ENCODE measurements at places on chromosomes 7 and 10.

GRCh38 chr7:80218723-80219122 is 84.1 kb downstream of the GNAI1 start:
- DNase-seq: no peak

DNA sequence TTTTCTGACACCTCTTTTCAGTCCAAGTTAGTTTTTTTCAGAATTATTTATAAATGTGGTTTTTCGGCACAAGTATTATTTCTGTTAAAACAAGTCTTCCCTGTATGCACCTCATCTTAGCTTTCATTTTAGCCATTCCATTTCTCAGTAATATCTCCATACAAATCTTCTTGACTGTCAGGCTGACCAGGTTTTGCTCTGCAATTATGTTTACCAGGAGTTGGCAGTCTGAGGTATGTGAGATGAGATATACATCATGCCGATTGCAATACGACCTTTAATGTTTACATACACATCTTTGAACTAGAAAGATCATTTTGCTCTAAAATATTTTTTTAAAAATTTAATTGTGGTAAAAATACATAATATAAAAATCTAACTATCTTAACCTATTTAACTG is 209.8 kb downstream of the GPR158 start:
- no peak for DNase-seq

DNA sequence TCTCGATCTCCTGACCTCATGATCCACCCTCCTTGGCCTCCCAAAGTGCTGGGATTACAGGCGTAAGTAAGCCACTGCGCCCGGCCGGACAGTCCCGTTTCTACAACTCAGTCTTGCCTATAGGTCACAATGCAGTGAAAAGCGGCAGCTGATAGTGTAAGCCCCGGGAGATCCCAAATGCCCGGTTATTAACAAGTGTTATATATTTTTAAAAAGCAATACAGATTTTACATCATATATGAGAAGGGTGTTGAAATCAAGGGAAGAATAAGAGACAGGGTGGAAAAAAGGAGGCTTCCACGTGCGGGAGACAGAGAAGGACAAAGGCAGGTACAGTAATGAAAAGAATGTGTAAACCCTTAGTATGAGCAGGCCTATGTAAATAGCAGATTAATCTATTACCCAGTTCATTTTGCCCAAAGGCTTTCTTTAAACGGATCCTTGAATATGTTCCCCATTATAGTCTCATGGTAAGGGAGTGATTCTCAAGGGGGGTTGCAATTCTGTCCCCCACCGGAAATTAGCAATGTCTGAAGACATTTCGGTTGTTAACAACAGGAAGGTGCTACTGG is 170.8 kb downstream of the PDE1C start:
- no peak for DNase-seq

DNA sequence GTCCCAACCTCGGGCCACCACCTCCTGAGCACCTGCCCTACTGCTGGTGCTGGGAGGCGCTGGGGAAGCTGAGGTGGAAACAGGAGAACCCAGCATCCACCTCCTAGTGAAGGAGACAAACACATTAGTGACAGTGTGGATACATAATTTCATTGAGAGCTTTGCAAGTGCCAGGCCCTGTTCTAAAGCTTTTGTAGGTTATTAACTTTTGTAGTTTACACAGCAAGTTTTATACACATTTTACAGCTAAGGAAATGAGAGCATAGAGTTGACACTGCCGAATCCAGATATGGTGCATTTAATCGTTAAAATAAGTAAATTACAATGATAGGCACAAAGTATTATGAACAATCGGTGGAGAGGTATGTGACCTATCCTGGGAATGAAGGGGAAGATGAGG is 466.1 kb upstream of the C7orf33 start:
- no peak for DNase-seq

DNA sequence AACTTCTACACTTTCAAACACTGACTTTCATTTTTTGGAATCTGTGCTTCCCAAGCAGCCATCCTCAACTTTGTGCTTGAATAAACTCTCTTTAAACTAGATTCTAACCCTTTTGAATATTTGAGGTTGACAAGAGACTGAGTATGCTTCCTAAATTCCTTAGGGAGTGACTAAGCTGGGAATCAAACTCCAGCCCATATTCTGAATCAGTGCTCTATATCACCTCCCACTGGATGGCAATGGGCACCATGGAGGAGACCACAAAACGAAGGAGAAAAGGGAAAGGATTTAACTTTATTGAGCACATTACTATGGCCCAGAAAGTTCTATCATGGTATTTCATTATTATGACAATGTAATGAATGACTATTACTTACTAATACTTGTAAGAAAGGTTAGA is 17.2 kb upstream of the SLC26A4 start:
- DNase-seq: no peak

- DNase-seq: no peak
Observed at GRCh38 chr10:43734716-43735115, 86.0 kb upstream of the ZNF32 start.

DNA sequence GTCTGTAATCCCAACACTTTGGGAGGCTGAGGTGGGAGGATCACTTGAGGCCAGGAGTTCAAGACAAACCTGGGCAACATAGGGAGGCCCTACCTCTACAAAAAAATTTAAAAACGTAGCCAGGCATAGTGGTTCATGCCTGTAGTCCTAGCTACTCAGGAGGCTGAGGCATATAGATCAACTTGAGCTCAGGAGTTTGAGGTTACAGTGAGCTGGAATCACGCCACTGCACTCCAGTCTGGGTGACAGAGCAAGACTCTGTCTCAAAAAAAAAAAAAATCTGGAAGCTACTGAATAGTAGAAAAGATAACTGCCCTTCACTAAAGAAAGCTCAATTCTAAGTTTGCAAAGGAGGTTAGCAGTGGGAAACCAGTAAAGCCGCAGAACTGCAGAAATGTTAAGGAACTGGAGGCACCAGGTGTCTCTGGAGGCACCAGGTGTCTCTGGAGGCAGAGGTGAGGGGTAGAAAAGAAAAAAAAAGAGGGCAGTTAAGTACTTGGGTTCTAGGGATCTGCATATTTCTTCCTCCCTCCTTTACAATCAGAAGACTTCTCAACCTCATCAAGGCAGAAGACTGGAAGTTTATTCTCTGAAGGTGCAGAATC is 56.5 kb downstream of the RNLS start:
- DNase-seq: no peak

DNA sequence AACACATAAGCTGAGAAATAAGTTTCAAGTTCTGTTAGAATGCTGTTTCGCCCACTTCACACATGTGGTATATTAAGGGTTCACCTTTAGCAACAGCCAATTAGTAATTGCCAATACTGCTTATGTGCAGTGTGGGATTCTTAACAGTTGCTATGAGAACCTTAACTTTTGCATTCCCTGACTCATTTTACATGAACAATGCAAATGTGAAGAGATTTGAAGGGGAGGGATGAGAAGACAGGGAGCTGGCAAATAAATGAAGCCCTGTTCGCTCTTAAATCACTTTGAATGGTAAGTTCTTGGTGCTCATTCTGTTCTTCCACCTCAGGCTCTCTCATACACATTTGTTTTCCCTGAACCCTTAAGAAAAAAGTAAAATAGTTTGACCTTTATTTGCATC is 82.3 kb downstream of the LRRC4 start:
- DNase-seq: no peak

- peak; percentile 3 for DNase-seq
Observed at GRCh38 chr10:87750001-87750671, 67.9 kb downstream of the ATAD1 start.

DNA sequence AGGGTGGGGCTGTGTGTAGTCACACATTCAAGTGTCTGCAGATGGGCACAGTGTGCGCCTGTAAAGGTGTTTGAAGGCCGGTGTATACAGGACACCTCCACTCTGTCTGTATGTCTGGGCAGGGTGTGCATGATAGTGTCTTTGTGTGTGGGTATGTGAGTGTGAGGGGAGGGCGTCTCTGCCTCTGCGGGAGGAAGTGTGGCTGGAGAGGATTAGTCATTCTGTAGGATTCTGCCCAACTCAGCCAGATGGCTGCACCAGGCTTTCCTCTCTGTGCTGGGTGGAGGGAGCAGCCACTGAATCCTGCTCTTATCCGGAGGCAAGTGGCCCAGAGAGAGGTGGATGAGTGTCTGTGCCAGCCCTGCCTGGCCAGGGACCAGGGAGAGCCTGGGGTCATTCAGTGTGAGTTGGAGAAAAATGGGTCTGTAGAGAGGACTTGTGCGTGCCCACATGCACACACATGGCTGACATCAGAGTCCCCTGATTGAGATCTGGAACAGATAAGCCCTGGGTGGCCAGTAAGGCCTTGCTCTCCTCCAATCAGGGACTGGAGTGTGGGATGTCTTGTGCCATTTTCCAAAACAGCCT is 1.7 kb downstream of the SFXN3 start:
- peak; percentile 80 for DNase-seq

DNA sequence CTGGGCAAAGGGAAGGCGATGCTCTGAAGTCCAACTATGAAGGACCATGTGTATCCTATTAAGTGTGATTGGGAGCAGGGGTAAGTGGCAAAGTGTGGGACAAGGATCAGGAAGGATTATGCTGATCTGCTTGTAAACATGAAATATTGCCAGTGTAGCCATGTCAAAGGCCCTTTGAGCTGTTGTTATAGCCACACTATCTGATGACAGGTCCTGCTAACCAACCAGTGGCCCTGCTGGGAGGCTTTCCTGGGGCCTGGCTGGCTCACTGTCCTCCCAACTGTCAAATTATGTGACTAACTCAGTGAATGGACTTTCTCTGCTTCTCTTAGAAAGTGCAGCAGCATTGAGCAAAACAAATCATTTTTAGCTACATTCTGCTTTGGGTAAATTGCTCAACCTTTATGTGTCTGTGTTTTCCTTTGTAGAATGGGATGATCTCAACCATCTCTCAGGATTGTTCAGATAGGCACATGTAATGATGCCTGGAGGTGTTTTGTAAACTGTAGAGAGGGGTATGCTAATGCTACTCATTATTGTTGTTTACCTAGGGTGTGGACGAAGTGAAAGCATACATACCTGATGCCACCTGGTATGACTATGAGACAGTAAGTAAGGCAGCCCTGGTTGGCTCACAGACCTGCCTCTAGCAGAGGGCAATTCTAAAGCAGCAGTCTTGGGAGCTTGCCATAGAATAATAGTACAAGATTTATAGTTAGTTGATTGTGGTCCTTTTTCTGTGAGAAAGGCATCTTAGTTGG is 47.4 kb downstream of the MGAM2 start:
- no peak for DNase-seq

DNA sequence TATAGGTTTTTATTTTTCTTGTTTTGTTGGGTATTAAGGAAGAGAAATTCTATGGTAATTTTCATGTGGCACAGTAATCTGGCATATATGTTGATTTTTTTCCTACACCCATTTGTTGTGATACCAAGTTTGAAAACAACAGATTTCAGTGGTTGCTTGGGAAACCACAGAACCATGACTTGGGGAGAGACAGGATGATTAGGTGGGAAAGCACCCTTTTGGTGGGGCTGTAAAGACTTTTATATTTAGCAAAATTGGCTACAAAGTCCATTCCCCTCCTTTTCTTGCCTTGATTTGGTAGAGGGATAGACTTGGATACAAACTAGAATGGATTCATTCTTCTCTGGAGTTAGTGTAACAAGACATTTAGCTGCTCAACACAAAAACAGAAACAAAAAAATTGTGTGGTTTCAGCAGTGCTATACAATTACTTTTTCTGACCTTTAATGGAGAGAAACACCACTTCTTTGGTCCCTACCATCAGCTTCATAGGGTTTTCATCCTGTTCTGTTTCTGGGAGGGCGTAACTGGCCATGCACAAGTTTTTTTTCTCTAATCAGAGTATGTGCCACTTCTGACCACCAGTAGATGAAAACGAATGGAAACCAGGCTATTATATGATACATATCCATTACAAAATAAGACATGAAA is 52.7 kb downstream of the FIGNL1 start:
- no peak for DNase-seq

DNA sequence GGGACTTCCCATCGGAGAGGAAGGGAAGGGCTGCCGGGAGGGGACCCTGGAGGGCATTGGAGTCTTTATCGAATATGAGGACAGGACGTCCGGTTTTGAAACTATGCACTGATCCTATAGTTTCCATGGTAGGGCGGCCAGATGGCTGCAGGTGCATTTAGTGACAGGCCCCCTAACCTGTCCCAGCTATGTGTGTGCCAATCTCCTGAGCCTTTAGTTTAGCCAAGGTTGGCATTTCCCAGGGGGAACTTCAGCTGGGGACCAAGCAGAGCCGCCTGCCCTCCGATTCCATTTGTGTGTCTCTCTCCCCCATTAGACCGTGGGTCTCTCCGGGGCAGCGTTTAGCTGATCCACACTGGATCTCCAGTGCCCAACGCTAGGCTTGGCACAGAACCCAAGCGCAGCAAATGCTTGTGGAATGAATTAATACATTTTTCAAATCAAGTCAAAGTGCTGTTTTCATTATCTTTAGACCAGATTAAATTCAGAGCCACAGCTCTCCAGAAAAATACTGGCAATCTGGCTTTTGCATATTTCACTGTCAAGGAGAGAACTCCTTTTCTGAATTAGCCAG is 19.9 kb downstream of the TMEM270 start:
- DNase-seq: no peak

GRCh38 chr10:111146025-111146640 is 69.3 kb downstream of the ADRA2A start:
- no peak for DNase-seq

DNA sequence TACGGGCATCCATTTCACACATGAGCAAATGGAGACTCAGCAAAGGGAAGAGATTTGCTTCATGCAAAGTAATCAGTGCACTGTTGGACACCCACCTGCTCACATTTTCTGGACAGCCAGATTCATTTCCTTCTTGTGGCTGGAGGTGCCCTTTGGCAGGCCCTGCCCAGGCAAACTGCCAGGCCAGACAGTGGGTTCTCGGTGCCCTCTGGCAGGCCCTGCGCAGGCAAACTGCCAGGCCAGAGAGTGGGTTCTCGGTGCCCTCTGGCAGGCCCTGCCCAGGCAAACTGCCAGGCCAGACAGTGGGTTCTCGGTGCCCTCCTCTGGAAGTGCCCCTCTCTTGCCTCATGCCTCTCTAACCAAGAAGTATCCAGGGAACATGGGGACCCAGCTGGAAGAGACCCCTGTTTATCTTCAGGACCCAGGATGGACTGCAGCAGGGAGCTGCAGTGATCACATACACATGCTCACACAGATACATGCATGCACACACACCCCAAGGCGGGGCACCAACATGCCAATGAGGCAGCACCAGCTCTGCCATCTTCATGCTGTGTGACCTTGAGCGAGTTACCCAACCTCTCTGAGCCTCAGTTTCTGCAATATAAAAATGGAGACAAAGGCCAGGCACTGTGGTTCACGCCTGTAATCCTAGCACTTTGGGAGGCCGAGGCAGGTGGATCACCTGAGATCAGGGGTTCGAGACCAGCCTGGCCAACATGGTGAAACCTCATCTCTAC is 67.1 kb downstream of the OAT start:
- no peak for DNase-seq
